HFF-Myc (cell line): ENCODE measurements at places on chromosomes 12 and 14.

- no peak for DNase-seq
Measured at GRCh38 chr14:60647081-60647836, 2.0 kb downstream of the SIX1 start.

DNA sequence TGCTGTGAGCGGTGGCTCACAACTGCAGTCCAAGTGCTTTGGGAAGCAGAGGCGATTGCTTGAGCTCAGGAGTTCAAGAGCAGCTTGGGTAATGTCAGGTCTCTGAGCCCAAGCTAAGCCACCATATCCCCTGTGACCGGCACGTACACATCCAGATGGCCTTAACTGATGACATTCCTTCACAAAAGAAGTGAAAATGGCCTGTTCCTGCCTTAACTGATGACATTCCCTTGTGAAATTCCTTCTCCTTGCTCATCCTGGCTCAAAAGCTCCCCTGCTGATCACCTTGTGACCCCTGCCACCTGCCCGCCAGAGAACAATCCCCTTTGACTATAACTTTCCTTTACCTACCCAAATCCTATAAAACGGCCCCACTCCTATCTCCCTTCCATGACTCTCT, 48.6 kb downstream of the SLC25A47 start:
- DNase-seq = no peak

DNA sequence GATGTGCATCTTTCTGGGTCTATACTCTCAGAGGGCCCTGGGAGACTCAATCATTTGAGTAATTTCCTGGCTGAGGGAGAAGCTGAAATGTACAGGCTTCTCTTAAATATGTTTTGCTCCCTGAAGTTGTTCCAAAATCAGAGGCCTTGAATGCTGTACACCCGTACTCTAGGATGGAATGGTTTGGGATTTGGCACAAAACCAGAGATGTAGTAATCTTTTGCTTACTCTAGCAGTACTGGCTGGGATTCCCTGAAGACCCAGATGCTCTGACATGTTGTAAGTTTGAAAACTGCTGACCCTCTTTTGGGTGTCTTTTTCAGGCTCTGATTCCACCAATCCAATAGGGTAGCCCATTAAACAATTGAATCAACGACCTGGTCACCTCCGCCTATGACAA, 10.4 kb downstream of the ACACB start:
- DNase-seq = no peak

- peak; percentile 50 for DNase-seq
Measured at GRCh38 chr14:64421166-64421565, 33.0 kb downstream of the MTHFD1 start.

GRCh38 chr12:52036587-52037171, 14.6 kb upstream of the NR4A1 start:
- no peak for DNase-seq

- no peak for DNase-seq
Measured at GRCh38 chr12:48151103-48151771, 6.1 kb downstream of the ASB8 start.

DNA sequence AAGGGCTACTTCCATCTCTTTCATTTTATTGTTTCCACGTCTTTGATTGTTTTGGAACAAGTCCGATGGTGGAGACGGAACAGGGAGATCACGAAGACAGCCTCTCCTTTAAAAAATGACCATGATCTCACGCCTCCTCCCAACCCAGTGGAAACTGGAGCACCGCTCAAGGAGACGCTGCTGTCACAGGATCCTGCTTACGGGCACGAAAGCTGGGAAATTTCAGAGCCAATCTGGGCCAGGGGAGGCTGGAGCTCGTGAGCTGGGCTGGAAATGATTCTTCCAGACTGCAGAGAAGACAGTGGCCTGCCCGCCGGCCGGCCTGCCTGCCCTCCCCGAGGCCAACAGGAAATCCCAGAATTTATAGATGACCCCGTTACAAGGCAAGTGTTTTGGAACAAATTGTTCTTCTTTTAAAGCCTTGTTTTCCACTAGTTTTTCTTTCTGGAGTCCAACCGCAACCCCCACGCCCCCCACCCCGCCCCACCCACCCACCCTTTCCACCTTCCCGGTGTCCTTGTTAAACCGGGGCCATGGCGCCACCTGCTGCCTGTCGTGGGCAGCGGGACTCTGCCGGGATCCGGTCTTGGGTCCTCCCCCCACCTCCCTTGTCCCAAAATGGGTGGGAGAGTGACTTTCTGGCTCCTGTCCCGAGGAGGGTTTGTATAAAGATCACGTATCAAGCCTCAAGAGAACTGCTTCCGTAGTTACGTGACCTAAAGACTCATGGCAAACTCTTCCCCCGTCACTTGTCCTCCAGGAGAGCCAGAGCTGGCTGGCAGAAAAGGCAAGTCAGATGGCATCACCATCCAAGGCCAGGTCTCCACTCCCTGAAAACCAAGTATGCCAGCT, 40.3 kb downstream of the MAP1LC3B2 start:
- DNase-seq = no peak

DNA sequence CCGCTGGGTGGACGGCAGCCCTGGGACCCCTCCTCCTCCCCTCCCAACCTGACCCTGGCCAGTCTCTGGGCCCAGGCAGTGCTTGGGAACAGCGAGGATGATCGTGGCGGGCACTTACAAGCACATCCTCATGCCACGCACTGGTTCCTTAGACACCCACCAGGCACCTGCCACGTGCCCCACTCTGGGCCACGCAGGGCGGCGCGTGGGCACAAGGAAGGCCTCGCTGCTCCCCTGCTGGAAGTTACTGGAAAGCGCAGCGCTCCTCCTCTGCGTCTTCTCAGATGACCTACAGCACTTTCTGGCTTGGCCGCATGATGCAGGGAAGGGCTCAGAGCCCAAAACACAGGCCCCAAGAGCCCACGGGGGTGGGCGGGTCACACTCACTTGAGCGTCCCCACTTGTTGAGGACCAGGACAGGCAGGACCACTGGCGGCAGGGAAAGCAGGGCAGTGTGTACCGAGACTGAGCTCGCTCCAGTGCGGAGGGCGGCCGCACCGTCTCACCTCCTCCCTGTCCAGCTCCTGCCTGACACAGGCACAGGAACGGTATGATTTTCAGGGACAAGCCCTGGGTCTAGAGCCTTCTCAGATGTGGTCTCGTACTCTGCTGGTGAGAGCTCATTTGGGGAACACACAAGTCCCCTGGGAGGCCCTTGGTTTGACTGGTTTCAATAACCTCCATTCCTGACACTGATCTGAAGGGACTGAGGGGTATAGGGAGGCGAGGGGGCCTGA, 128.3 kb upstream of the EVL start:
- no peak for DNase-seq

DNA sequence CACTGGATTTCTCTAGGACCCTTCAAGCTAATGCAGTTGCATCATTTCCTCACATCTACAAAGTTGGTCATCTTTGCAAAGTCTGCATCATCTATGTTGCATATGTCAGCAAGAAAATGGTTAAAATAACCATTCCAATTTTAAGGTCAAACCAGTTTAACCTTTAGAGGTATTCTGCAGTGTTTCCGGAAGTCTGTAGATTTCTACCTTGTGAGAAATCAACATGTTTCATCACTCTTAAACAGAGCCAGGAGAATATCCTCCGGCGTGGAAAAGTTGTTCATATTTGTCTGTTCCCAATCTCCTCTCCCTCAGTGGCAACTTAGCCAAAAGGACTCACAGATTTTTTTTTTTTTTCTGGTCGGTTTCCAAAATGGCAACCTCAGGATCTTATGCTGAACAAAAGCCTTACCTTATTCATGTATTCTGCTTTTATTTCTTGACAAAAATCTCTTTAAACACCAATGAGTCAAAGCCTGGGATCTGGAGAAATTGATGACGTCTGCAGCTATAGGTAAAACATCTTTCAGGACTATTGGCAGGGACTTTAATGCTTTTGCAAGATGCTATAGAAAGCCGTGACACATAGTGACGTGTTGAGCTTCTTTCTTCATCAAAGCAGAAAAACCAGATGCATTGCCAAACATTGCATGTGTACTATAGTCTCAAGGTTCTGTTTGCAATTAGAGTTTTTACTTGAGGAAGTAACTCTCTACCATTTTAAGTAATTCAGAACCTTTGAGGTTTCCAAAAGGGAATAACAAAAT, 16.0 kb upstream of the CDK17 start:
- DNase-seq = peak; percentile 75

GRCh38 chr12:59398164-59398563, 197.7 kb upstream of the SLC16A7 start:
- DNase-seq = no peak
